ENCODE measurements at places on chromosomes 5 and 9.
A peak's percentile ranks its signal among the peaks of the same experiment; 100 is the strongest.

DNA sequence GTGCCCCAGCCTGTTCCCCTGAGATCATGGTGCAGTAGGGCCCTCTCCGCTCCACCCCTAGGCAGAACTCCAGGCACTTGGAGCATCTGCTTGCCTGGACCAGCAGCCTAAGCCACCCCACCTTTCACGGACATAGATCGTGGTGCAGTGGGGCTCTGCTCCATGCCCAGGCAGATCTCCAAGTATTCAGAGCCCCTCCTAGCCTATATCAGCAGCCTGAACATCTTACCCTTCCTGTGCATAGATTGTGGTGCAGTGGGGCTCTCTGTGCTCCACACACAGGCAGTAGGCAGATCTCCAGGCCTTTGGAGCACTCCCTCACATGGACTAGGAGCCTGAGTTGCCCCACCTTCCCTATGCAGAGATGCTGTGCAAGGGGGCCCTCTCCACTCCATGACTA lies 103.0 kb downstream of the GLIS3 start:
- peak; percentile 22 for DNase-seq

DNA sequence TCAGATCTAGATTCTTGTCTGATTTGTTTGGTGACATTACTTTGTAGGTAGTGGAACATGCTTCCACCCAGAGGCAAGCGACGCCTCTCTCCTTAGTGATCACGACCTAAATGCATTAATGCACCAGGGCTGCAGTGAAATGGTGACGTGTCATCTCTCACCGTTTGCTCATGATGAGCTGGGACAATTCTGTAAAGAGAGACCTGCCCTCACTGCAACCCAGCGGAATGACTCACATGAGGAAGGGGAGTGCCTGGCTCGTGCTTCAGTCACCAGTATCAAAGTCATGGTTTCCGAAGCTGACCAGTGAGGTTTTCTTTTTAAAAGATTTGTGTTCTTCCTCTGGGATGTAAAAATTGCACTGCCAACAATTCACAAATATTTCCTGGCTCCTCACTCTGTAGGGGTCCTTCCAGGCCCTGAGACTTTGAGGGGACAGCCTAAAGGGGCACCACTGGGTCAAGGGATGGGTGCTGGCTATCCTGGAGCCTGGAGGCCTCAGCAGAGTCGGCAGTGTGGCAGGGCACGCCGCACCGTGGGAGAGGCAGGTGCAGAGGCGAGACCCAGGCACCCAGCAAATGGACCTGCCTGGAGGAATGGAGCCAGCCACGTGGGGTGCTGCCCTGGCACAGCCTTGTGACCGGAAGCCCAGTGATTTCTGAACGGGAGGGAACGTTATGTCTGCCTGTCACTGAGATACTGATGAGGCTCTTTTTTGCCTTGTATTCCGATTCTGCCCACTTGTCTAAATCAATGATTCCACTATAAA lies 17.3 kb downstream of the QSOX2 start:
- peak; percentile 88 for DNase-seq

GRCh38 chr9:38619556-38620447 lies 594 bp downstream of the ANKRD18A start:
- DNase-seq: peak; percentile 42

DNA sequence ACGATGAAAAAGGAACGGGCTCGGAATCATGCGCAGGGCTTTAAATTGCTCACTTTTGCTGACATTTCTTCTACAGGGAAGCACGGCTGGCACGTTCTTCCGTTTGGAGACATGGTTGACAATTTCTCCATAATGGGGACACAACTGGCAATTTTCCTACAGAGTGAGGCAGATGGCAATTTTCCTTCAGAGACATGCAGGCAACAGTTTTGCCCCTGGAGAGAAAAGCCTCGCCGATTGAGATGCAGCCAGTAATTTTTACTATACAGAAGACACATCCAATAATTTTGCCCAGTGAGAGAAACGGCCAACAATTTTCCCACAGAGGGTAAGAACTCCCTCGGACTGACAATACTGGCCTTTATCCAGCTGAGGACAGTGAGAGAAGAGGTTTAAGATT lies 90.9 kb upstream of the GPR151 start:
- no peak for DNase-seq

GRCh38 chr9:98287384-98287783 lies 31.9 kb upstream of the TBC1D2 start:
- DNase-seq: no peak

DNA sequence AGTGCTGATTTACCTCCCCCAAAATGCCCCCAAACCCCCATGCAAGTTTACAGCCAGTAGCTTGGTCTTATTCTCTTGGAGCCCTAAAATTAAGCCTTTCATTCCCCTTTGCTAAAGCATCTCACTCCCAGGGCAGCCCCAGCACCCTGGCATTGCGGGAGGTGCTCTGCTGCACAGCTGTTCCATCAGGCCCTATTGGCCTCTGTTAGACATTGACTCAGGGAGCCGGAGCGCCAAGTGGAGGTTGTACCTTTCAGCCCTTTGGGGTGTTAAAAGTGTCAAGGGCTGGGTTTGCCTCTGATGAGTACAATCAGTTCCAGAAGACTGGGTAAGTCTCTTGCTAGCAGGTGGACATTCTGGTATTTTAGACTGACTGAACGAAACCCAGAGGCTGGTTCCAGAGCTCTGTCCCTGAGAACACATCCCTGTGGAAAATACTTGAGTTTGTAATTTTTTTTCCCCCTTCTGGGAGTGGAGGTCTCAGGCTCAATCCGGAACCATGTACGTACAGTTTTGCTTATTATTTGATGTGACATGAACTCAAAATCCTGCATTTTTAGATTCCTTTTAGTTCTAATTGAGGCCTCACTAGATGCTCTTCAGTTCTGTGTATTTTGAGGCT lies 102.4 kb downstream of the UBE2R2 start:
- DNase-seq: no peak

DNA sequence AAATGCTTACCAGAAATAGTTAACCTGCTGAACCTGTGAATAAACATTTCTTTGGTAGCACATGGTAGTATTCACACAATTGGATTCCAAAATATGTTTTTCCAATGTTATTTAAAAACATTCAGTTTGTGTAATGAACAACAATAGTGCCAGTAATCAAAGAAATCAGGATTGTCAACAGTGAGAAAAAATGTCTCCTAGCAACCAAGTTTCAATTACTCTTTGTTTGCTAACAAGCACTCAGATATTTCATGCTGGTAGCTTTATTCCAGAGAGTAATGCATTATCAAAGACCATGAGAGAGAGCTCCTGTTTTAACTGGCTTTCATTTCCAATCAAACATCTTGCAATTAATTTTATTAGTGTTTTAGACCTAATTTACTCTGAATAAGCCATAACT lies 768.1 kb upstream of the GRAMD2B start:
- DNase-seq: no peak

DNA sequence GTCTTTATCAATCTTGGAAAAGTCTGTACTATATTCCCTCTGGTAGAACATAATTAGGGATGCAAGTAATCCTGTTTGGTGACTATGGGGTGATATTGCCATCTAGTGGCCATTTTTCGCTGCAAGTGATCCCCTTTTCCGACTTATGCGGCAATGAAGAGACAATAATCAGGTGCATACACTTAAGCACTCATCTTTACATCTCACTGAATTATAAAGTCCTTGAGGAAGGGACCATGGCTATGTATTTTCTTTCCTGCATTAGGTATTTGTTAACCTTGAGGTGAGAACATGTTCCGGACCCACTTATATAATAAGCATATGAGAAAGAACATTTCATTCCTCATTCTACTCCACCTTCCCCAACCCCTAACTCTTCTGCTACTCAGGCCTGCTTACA lies 19.6 kb upstream of the LIX1 start:
- DNase-seq: peak; percentile 44

DNA sequence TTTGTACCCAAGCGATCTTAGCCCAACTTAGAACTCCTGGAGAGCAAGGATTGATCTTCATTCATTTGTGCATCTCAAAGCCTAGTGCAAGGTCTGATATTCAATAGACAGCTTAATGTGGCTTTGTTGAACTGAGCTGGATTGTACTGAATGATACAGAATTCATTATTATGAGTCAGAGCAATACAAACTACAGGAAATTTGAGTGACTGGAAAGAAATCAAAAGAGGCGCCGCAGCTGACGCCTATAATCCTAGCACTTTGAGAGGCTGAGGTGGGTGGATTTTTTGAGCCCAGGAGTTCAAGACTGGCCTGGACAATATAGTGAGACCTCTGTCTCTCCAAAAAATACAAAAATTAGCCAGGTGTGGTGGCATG lies 58.6 kb downstream of the ENC1 start:
- no peak for DNase-seq

GRCh38 chr5:169703813-169704212 lies 66.7 kb downstream of the DOCK2 start:
- no peak for DNase-seq

- no peak for DNase-seq
Observed at GRCh38 chr5:115170134-115170928, 623 bp upstream of the TRIM36 start.

GRCh38 chr5:75712091-75712490 lies 5.1 kb downstream of the POC5 start:
- DNase-seq: no peak

GRCh38 chr5:113265190-113265589 lies 169.6 kb downstream of the TSSK1B start:
- no peak for DNase-seq

- no peak for DNase-seq
Observed at GRCh38 chr5:7848296-7848695, 2.6 kb downstream of the CFAP90 start.

DNA sequence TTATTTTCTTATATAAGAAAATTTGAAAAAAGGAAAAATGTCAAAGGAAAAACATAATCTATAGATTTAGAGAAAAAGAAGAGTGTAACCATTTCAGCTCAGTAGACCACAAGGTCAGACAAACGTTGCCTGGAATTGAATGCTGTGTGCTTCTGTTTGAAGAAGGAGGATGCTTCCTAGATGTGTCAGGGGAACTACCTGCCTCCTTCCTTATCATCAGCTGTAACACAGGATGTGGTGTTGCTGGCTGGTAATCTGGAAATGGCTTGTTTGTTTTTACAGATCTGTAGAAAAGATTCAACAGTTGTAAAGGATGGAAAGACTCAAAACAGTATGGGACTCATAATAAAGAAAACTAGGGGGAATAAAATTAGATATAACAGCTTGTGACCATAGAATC lies 160.7 kb upstream of the MEF2C start:
- DNase-seq: no peak

- DNase-seq: no peak
Observed at GRCh38 chr9:132243156-132244074, 81.6 kb downstream of the NTNG2 start.

DNA sequence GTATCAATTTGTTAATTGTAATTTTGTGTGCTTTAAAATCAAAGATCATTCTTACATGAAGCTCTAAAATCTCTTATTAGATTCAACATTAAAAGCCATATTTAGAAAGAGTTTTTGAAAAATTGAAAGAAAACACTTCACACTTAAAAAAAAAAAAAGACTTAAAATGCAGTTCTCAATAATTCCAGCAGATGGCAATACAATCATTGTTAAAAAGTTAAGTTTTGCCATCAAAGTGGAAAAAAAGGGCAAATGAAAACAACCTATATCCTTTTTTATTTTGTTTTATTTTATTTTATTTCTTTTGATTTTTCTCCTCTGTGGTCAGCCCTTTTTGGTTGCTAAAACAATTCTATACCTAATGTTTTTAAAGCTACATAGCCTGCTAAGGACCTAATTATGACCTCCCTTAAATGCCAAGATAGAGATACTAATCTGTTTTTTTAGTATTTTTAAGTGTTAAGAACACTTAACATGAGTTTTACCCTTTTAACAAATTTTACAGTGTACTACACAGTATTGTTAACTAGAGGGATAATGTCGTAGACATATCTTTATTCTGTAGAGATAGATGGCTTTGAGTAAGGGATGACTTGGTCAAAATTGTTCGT lies 154.2 kb upstream of the DAB2 start:
- DNase-seq: peak; percentile 22

DNA sequence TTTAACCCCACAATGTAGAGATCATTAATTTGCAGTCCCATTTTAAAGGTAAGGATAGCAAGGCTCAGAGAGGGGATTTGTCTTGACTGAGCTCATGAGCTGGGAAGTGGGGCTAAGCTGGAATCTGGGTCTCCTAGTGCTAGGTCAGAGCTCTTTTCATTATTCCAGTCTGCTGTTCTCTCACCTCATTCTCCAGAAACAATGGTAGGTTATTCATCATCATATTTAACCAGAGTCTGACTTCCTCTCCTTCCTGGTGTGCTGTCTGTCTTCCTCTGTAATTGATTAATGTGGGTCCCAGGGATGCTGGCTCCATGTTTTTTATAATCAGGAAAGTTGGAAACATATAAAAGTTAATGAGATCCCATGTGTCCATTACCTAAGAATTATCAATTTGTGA lies 20.6 kb downstream of the C9orf43 start:
- DNase-seq: no peak

GRCh38 chr5:96941140-96941539 lies 5.3 kb downstream of the LNPEP start:
- DNase-seq: no peak

- peak; percentile 55 for DNase-seq
Observed at GRCh38 chr5:119397518-119398380, 41.9 kb downstream of the TNFAIP8 start.

GRCh38 chr5:86613455-86613854 lies 4.3 kb upstream of the COX7C start:
- DNase-seq: no peak

GRCh38 chr9:127981559-127982121 lies 851 bp upstream of the EEIG1 start:
- DNase-seq: no peak

Data from Caki2 (cell line).